ENCODE measurements at places on chromosomes 4 and X.

DNA sequence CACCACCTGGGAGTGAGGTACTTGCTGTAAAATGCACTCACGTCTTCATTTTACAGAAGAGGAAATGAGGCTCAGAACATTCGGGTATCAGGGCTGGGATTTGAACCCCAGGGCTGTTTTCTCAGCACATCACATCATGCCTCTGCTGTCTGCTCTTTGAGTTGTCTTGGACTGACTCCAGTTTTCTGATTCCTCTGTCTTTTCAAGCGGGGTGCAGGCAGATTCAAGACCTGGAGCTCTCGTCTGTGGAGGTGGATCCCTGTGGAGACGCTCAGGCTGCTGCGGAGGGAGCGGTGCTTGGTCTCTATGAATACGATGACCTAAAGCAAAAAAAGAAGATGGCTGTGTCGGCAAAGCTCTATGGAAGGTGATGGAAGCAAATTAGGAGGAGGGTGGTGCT lies 6.3 kb downstream of the LAP3 start:
- H3K4me1 ChIP-seq = peaks cover 14% of the 10 kb centered on the region
- H3K36me3 ChIP-seq = peaks cover 23% of the 10 kb centered on the region
- DNase-seq = no peak
- H3K27me3 ChIP-seq = no peaks in the 10 kb centered on the region
- no peak overlapping the region for H3K4me3 ChIP-seq

DNA sequence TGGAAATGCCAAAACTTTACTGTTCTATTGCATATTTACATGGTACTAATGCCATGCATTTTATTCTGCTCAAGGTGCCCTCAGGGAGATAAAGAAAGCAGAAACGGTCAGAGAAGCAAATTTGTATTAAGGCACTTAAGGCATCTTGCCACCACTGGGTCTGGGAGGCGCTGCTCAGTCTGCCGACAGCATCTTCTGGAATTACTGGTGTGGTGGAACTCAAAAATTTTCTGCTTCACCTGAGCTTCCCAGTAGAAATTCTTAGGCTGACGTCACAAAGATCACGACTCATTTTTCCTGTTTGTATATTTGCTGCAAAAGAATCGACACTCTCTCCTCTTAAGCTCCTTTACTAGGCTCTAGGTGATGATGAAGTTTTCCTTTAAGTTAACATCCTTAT lies 3.0 kb downstream of the RASSF6 start:
- H3K27ac ChIP-seq = no peak overlapping the region
- H3K27me3 ChIP-seq = peaks cover 66% of the 10 kb centered on the region
- no peak overlapping the region for H3K4me3 ChIP-seq

DNA sequence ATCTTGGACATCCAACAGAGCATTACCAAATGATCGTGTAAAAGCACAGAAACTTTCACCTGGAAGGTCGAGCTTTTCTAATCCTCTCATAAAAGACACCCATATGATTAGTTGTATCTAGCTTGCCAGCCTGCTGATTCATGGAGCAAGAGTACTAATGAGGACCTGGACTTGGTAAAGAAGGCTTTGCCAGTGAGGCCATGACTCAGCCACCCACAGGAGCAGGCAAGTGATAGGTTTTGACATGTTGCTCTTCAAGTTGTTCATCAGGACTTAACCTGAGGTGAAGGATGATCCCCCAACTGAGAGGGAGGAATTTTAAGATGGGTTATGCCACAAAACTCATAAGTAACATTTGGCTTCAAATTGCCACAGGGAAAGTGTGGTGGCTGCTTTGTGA lies 24.7 kb upstream of the EPGN start:
- no peaks in the 10 kb centered on the region for H3K27me3 ChIP-seq
- no peak for DNase-seq
- no peak overlapping the region for H3K4me3 ChIP-seq
- peaks cover 13% of the 10 kb centered on the region for H3K4me1 ChIP-seq
- no peaks in the 10 kb centered on the region for H3K36me3 ChIP-seq

DNA sequence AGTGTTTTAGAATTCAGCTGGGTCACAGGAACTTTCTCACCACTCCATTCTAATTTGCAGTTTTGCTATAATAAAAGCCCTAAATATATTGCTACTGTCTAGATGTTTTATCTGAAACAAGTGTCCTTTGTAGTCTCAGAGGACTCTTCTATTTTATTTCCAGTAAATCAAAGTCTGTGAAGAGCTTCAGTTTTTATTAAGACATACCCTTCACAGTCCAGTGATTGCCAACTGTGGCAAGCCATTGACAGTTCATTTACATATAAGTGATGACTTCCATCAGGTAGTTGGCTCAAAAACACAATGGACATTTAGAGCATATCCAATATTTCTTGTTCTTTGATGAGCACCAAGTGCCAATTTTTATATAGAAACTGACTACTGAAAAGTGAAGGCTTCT lies 466.1 kb downstream of the IQCM start:
- no peaks in the 10 kb centered on the region for H3K36me3 ChIP-seq
- no peak for DNase-seq
- H3K27ac ChIP-seq = no peak overlapping the region
- no peaks in the 10 kb centered on the region for H3K4me1 ChIP-seq

GRCh38 chrX:25105221-25105620 lies 89.5 kb upstream of the ARX start:
- no peaks in the 10 kb centered on the region for H3K4me1 ChIP-seq
- no peaks in the 10 kb centered on the region for H3K36me3 ChIP-seq
- no peak overlapping the region for H3K4me3 ChIP-seq

DNA sequence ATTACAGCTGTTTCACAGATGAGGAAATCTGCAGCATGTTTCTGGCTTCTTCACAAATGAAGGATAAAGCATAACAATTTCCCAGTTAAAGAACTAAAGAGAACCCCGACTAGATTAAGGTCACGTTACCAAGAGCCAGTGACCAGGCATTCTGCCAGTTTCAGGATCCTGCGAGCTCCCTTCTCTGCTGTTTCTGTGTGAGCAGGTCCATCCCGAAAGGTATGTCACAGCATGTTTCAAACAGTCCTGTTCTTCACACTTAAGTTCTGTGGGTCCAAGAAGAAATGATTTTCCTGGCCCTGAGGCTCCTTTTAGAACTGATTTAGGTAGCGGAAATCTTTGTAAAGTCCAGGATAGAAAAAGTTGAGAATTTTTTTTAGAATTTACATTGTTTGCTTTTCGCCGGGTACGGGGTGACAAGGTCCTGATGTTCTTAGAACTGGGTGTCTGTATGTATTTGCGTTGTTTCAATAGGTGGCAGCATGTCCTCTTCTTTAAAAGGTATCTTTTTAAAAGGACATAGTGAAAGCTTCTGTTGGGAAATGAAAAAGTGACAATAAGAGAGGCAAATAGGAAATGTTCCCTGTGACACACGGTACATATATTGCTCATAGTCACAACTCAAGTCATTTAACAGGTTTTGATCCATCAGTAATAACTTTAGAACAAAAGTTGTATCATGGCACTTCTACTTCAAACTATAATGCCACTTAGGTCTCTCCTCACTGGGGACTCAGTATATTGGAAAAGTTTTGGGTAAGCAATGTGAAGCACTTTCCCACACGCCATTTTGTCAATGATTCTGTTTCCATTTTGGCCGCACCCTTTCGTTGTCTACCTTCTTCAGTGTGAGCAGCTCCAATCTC lies 18.4 kb downstream of the IL21 start:
- DNase-seq = no peak
- H3K4me3 ChIP-seq = no peak overlapping the region
- no peaks in the 10 kb centered on the region for H3K36me3 ChIP-seq
- H3K4me1 ChIP-seq = no peaks in the 10 kb centered on the region

- no peaks in the 10 kb centered on the region for H3K27me3 ChIP-seq
- H3K36me3 ChIP-seq = peaks cover 9% of the 10 kb centered on the region
- H3K4me3 ChIP-seq = no peak overlapping the region
- H3K27ac ChIP-seq = no peak overlapping the region
Observed at GRCh38 chr4:146275370-146275769, 61.0 kb downstream of the REELD1 start.

- no peak for DNase-seq
- H3K36me3 ChIP-seq = no peaks in the 10 kb centered on the region
- no peaks in the 10 kb centered on the region for H3K27me3 ChIP-seq
- H3K4me3 ChIP-seq = no peak overlapping the region
- no peak overlapping the region for H3K27ac ChIP-seq
- H3K4me1 ChIP-seq = no peaks in the 10 kb centered on the region
Observed at GRCh38 chrX:50098241-50098640, 102.6 kb downstream of the AKAP4 start.

GRCh38 chrX:125769628-125770027 lies 396.5 kb downstream of the DCAF12L2 start:
- H3K27me3 ChIP-seq = no peaks in the 10 kb centered on the region
- no peak for DNase-seq
- H3K36me3 ChIP-seq = no peaks in the 10 kb centered on the region
- H3K27ac ChIP-seq = no peak overlapping the region
- H3K4me1 ChIP-seq = no peaks in the 10 kb centered on the region

DNA sequence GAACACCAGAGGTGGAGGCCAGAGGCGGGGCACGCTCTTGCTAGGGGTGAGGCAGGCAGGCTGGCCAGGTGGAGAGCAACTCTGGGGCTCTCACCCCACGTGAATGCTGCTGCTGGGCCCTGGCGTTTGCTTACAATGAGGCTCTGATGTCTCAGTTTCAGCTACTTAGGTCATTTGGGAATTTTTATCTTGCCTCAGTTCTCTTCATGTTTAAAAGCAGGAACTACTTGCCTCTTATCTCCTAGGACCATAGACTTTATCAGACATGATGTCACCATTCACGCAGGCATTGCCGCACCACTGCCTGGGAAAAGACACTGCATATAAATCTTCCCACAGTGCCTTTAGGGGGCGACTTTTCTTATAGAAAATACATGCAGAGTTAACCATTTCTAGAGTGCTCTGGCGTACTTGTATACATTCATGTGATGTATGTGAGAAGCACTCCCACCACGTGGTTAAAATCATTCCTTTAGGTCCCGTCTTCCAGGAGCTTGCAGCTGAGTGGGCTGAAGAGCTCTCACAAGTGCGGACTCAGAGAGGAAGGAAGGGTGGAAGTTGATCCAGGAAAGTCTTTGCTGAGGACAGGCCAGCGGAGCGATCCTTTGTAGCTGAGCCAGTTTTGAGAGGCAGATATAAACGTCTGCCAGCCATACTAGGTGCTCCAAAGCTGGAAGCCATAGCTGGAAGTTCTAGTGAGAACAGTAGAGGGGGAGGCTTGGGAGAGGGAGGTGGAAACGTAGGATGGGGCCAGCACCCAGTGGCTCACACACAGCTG lies 84.3 kb upstream of the CLDN34 start:
- no peaks in the 10 kb centered on the region for H3K36me3 ChIP-seq
- DNase-seq = no peak
- peaks cover 7% of the 10 kb centered on the region for H3K4me1 ChIP-seq

DNA sequence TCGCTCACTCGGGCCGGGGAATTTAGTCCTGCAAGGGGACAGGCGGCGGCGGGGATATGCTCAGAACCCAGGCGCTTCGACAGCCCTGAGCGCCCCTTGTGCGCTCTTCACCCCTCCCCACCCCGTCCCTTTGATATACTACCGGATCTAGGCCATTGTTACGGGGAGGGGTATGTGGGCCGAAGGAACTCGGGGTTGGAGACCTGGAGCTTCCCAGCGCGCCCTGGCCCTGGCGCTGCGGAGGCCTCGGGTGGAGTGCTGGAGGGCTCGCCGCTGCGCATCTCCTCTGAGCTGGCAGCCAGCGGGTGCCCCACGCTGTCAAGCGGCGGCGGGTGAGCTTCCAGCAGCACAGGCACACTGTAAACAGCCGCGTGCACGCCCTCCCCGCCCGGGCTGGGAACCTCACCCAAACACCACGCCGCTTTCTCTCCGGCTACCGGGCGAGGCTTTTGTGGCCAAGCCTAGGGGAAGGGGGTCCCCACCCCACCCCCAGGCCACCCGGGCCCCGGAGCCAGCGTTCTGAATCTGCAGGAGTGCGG lies 54.5 kb upstream of the BCOR start:
- no peak overlapping the region for H3K27ac ChIP-seq
- no peak for DNase-seq
- no peaks in the 10 kb centered on the region for H3K27me3 ChIP-seq
- H3K4me1 ChIP-seq = peaks cover 16% of the 10 kb centered on the region
- H3K4me3 ChIP-seq = peak overlapping the region; percentile 63

DNA sequence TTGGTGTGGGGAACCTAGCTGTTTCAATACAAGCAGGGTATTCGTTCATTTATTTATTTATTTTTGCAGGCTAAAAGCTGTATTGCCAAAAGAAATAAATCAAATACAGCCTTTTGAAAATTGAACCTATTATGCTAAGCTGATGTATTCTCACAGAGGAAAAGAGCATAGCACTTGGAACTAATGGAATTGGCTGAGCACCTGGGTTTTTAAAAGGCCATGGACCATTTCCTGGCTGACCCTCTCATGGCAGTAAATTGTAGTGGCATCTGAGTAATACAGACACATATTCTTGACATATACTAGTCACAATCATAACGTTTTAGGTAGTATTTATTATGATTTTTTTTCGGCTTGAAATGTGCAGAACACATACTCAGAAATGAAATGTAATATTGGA lies 71.8 kb upstream of the ALG13 start:
- no peaks in the 10 kb centered on the region for H3K4me1 ChIP-seq
- no peak for DNase-seq
- peaks cover 12% of the 10 kb centered on the region for H3K27me3 ChIP-seq
- no peaks in the 10 kb centered on the region for H3K36me3 ChIP-seq
- H3K27ac ChIP-seq = no peak overlapping the region
- no peak overlapping the region for H3K4me3 ChIP-seq

DNA sequence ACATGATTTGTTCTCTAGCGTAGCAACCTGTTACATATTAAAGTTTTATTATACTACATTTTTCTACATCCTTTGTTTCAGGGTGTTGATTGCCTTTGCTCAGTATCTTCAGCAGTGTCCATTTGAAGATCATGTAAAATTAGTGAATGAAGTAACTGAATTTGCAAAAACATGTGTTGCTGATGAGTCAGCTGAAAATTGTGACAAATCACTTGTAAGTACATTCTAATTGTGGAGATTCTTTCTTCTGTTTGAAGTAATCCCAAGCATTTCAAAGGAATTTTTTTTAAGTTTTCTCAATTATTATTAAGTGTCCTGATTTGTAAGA lies 2.4 kb downstream of the ALB start:
- no peaks in the 10 kb centered on the region for H3K36me3 ChIP-seq
- DNase-seq = no peak
- no peak overlapping the region for H3K27ac ChIP-seq
- no peak overlapping the region for H3K4me3 ChIP-seq
- H3K27me3 ChIP-seq = peaks cover 23% of the 10 kb centered on the region
- no peaks in the 10 kb centered on the region for H3K4me1 ChIP-seq

DNA sequence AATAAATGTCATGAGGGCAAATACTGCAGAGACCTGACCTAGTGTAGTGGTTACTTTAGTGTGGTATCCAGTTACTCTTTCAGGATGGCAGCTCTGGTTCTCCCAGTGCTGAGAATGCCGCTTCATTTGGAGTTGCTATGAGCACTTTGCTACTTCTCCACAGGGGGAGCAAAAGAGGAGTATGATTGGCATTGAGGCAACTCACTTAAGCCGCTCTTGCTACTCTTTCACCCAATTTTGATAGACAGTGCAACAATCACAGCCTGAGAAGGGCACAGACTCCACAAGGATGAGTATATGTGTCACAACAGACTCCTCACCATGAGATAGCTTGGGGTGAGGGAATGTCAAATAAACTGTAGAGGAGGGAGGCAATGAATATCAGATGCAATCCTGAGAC lies 81.2 kb downstream of the NPY1R start:
- DNase-seq = no peak
- no peaks in the 10 kb centered on the region for H3K4me1 ChIP-seq
- H3K4me3 ChIP-seq = no peak overlapping the region
- no peaks in the 10 kb centered on the region for H3K36me3 ChIP-seq
